ENCODE measurements at places on chromosomes 12 and 14.

DNA sequence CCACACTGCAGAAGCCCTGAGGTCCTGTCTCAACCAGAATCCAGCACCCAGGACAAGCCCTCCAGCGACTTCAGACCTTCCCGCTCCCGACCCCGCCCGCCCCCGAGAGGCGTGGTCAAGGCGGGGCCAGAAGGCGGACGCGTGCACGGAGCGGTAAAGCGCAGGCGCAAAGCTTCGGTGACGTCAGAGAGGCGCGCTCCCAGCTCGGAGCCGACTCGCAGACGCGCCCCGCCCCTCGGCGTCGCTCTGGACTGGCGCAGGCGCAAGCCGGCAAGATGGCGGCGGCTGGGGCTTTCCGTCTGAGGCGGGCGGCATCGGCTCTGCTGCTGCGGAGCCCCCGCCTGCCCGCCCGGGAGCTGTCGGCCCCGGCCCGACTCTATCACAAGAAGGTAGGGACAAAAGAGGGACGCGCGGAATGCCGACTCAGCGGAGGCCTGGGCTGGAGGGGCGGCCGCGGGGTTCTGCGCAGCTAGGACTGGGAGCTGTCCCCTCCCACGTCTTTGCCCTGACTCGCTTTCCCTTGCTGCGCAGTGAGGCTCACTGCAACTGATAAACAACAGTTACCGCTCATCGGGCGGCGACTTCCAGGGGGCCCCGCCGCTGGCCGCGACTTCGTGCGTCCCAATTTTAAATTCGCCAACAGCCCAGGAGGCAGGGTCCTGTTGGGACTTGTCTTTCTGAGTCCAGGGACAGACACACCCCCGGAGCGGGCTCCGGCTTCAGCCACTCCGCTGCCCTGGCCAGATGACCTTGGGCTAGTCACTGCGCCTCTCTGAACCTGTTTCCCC lies at the start of gene ISCU:
Gene ISCU (plus strand): TSS at position 249 of the 788 bp plus-strand sequence. CDS start 27 bp downstream, at position 276.
- DNase-seq: peak; percentile 97

GRCh38 chr12:132765361-132765760 lies 3.7 kb upstream of the ANKLE2 start:
- DNase-seq: no peak

DNA sequence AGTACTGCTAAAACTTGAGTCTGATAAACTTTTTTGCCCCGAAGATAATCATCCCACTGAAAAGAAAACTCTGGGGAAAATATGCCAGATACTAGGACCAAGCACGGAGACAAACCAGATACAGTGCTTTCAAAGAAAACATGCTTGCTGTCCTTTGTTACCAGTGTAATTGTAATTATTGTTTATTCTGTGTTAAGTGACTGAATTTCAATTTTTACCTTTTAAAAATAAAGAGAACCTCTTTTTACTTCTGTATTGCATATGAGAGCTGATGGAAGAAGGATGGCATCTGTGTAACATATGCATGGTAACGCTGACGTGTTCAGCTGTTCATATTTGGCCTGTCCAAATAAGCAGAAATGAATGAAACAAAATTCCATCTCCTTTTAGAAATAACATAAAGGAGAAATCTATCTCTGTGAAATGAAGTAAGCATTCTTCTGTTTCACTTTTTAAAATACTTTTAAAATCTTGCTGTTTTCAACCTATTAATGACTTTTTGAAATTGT lies 22.5 kb downstream of the SLC35E3 start:
- no peak for DNase-seq

DNA sequence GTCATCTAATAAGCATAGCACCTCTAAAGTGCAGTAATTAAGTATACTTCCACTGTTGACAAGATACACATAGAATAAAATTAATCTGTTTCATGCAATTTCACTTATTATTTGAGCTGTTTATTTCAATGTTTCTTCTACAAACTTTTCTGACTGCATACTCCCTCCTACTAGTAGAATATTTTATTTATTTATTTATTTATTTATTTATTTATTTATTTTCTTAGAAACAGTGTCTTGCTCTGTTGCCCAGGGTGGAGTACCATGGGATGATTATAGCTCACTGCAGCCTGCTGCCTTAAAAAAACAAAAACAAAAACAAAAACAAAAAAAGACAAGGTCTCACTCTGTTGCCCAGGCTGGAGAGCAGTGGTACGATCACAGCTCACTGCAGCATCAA lies 68.4 kb upstream of the KITLG start:
- DNase-seq: no peak

- no peak for DNase-seq
Measured at GRCh38 chr14:62462988-62463387, 582.3 kb downstream of the KCNH5 start.

DNA sequence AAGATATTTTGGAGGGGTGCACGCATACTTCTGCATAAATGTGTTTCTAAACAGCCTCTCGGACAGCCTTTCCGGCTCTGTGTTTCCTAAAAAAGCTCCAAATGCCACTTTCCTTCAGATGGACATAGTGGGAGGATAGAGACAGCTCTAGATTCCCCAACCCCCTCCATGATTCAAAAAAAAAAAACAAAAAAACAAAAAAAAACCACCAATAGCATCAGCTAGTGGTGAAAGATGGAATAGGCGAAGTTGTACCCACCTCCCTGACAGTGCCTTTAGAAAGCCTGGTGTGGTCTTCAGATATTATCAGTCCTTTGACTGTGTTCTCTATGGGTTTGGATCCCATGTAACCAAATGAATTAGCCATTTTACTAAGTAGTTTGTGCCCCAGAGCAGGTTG lies 94.1 kb downstream of the PHETA1 start:
- no peak for DNase-seq

DNA sequence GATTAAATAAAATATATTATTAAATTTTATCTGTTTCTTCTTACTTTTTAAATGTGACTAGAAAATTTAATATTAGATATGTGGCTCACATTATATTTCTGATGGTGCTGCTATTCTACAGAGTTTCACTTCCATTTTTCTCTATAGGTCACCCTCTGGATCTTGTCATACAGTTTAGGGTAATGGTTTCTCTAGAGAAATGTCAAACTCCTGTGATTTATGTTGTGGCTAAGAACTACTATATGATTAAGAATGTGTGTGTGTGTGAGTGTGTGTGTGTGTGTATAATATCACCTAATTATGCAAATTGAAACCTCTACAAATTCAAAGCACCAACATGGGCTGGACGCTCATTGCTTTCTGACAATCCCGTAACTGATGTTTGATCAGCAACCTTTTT lies 325.9 kb downstream of the ADAMTS20 start:
- DNase-seq: no peak

DNA sequence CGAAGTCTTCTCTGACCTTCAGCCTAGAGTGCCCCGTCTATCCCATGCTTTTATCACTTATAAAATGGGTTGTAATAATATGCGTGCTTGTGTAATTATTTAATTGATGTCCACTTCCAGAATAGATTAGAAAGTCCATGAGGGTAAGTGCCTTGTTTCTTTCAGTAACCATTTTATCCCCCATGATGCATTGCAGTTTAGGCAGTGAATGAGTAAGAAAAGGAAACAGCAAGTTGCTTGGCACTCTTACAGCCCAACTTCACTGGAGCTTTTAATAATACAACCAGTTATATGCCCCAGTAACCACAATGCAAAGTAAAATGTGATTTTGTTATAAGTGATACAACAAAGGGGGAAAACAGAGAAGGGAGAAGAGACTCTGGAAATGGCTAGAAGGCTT lies 287.3 kb downstream of the MED13L start:
- DNase-seq: no peak

GRCh38 chr14:29637411-29637810 lies 290.2 kb downstream of the PRKD1 start:
- DNase-seq: no peak

DNA sequence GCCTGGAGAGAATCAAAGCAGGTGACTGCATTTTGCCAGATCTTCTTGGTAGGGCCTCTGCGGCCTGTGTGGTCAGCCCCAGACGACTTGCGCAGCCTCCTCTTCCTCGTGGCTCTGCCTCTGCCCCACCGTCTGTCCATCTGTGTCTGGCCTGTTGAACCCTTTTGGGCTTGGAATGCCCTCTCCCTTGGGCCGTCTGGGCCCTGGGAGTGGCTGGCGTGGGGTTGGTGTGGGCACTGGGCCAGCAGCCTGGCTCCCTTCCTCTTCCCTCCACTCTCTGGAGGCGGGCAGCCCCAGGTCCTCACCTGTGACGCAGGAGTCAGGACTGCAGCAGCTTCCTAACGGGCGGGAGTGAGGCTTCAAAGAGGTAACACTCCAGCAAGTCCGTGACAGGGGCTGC lies 9.7 kb upstream of the CCDC197 start:
- DNase-seq: no peak

- DNase-seq: no peak
Measured at GRCh38 chr12:50052964-50053363, 4.4 kb upstream of the ASIC1 start.

DNA sequence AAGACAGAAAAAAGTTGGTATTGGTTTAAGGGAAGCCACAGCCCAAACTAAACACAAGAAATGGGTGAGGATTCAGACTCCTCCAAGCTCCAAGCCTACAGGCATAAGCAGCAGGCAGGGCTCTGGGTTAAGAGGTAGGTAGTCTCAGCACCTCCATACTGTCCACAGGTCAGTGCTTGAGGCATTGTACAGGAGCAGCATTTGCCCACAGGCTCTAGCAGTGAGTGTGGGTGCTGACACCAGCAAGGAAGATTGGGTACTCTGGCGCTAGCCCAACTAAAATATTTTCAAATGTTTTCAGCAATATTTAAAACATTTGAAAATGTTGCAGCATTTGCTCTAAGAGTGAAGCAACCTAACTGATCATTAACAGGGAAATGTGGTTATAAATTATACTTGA lies 33.1 kb downstream of the FERMT2 start:
- DNase-seq: no peak

- no peak for DNase-seq
Measured at GRCh38 chr12:51527966-51528365, 63.1 kb upstream of the SCN8A start.

- no peak for DNase-seq
Measured at GRCh38 chr14:34713681-34714319, 593 bp downstream of the CFL2 start.

GRCh38 chr14:56334458-56334857 lies 216.2 kb downstream of the PELI2 start:
- no peak for DNase-seq

GRCh38 chr12:68479896-68480291 lies 130.8 kb upstream of the RAP1B start:
- DNase-seq: no peak
